Activated gamma-delta T cell (primary cell): ENCODE measurements at places on chromosomes 6 and 20.

- DNase-seq, result no peak
Measured at GRCh38 chr6:131488780-131489179, 84.2 kb upstream of the ARG1 start.

- no peak for DNase-seq
Measured at GRCh38 chr6:167330750-167331149, 5.9 kb downstream of the TTLL2 start.

DNA sequence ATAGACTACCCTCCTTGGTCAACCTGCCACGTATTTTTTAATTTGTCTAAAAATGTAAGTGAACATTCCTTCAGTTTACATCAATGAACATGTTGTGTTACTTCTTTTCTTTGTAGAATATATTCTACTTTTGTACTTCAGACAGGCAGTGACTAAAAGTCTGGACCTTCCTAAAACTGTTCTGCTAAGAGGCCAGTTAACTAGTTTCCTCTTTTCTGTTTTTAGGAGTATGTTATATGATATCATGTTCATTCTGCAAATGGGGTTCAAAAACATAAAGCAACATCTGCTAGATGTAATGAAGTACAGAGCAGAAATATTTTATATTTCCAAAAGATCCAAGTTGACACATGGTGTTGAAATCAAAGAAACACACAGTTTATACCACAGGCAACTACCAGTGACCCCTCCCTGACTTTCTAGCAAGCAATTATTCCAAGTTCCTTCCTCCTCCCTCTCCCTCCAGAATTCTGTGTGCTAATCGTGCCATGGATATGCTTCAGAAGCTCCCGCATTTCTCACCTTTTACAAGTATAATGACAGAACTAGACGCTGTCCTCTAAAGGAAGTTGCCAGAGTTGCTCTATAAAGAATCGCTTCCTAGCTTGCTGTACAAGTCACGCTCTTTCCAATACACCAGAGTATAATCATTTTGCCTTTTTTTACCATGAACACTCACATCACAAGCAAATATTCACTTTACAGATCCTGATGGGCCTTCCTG is 64.7 kb downstream of the ARHGAP18 start:
- no peak for DNase-seq

- DNase-seq, result no peak
Measured at GRCh38 chr20:1469925-1470571, 3.4 kb upstream of the NSFL1C start.

- DNase-seq, result no peak
Measured at GRCh38 chr20:51535674-51536073, 6.8 kb downstream of the NFATC2 start.

- no peak for DNase-seq
Measured at GRCh38 chr20:62186887-62187866, 4.3 kb downstream of the MTG2 start.

GRCh38 chr6:138498629-138499302 is 528 bp downstream of the NHSL1 start:
- DNase-seq, result no peak

GRCh38 chr6:97656236-97656635 is 373.2 kb upstream of the MMS22L start:
- no peak for DNase-seq

DNA sequence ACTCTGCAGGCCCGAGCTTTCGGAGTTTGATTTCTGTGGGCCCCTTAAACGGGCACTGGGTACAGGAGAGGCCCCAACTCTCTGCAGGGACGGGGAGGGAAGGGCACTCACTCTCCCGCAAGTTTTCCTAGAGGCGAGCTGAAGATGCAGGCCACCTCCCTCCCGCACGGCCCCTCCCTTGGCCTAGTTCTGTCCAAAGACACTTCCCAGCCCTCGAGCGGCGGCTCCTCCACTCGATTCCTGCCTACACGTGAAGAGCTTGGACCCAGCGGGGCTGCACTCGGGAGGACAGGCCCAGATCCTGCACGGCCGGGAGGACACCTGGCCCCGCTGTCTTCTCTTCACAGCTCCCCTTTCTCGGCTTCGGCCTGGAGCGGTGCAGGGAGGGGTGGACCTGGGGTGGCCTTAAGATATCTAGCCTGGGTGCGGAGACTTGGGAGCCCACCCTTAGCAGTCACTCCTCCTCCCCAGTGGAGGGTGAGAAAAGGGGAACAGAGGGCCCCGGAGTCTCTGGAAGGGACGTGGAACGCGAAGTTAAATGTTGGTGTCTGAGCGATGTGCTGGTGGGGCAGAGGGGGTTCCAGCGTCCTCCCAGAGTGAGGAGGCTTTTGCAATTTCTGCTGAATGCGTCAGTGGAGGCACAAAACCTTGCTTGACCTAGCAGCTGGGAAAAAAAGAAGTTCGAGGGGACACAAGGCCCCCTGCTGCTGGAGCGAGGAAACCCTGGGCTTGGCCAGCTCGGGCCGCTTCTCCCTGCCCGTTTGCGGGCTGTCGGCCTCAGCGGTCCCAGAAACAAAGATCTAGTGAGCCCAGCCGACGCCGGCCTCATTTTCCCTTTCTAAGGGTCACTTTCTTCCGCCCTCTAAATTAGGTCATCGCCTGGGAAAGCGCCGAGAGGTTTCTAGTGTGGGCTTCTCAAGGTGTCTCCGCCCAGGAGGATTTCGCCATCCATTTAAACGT is 4.9 kb downstream of the OLIG3 start:
- no peak for DNase-seq

- DNase-seq, result no peak
Measured at GRCh38 chr6:70221025-70221714, 81.7 kb downstream of the COL9A1 start.

GRCh38 chr6:42104095-42104803 is 38.2 kb downstream of the C6orf132 start:
- peak; percentile 39 for DNase-seq

DNA sequence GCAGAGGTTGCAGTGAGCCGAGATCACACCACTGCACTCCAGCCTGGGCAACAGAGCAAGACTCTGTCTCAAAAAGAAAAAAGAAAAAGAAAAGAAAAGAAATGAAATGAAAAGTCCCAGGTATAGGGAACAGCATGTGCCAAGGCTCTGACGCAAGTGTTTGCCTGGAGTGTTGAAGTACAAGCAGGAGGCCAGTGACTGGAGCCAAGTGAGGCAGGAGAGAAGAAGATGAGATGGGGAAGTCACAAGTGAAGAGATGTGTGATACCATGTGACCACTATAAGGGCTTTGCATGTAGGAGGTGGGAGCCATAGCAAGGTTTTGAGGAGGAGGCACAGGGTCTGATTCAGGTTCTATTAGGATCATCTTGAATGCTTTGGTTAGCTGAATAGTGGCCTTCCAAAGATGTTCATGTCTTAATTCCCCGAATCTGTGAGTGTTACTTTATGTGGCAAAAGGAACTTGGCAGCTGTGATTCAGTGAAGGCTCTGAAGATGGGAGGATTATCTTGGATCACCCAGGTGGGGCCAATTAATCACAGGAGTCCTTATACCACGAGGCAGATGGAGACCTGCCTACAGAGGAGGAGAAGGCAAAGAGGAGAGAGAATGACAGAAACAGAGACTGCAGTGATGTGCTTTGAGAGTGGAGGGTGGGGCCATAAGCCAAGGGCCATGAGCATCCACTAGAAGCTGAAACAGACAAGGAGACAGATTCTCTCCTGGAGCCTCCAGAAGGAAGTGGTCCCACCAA is 91.1 kb upstream of the PTPN1 start:
- DNase-seq, result no peak

DNA sequence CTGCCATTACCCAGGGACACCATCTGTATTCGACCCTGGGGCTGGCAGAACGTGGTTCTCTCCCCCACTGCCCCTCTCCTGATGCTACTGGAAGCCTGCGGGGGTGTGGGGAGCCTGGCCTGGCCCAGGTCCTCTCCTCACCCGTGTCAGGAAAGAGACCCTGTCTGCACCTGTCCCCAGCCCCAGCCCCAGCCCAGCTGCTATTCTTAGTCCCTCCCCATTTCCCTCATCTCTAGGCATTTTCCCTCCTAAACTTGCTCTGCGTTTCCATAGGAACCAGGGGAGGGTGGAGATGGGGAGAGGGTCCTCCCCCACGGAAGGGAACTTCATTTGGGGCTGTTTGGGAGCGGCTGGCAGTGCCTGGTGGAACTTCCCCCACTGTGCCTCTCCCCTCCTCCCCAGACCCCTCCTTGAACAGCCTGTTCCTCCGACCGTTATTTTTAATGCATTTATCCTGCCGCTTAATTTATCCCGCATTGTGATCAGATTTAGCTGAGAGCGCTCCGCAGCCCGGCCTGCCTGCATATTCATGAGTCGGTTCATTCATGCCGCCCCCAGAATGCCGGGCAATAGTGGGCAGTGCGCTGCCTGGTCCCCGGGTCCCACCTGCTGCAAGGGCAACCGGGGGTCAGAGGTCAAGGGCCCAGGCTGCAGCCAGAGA is 31.8 kb upstream of the DLGAP4 start:
- no peak for DNase-seq

- DNase-seq, result peak; percentile 88
Measured at GRCh38 chr6:31620586-31621319, at the start of gene PRRC2A. PRRC2A (plus strand) TSS chr6:31620715; CDS start chr6:31622790, 2,075 bp downstream.

- no peak for DNase-seq
Measured at GRCh38 chr6:136612666-136613389, 62.6 kb upstream of the MAP7 start.

DNA sequence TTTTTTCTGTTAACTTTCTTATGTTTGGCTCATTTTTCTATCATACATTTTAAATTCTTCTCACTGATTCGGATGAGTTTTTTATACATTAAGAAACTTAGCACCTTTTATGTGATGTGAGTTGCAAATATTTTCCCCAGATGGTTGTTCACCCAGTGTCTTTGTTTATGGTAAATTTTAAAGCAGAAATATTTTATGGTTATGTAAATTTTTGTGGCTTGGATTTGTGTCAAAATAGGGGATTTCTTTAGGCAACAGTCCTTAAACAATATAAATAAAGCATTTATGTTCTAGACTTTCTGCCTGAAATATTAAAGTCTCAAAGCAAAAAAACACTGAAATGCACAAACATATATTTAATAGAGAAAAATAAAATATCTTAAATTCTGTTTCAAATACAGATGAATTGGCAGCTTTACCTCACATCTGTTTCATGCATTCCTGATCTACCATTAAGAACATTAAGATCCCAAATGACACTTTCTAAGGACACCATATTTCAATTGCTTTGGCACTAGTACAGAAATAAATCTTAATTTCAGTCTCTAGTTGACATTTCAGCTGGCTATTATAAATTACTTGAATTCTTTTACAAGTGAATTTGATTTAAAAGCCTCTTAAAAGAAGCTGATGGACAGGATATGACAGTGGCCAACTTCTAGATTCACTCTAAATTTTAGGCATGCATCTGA is 646.6 kb downstream of the HACE1 start:
- DNase-seq, result no peak
